Thoracic aorta (tissue), 2 donors: ENCODE measurements at places on chromosomes 1 and 21.

DNA sequence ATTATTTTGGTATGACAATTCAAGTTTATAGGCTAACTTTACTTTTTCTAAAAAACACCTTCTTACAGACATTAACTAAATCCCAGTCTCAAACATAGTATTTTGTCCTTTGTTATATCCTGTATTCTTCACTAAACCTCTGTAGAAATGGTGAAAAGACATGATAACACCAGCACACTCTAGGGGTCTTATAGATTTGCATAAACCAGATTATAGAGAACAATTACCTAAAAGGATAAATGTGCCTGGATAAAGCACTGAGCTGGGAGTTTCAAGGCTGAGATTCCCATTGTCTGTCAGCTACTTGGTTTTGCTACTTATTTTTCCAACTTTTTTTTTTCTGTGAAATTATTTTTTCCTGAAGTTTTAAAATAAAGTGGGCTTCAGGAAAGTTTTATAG, 1288.6 kb upstream of the TMPRSS15 start:
- no peak for DNase-seq

GRCh38 chr1:226697929-226698544, 41.0 kb downstream of the ITPKB start:
- DNase-seq, result no peak

GRCh38 chr1:70382682-70383081, 28.2 kb upstream of the ANKRD13C start:
- no peak for DNase-seq

DNA sequence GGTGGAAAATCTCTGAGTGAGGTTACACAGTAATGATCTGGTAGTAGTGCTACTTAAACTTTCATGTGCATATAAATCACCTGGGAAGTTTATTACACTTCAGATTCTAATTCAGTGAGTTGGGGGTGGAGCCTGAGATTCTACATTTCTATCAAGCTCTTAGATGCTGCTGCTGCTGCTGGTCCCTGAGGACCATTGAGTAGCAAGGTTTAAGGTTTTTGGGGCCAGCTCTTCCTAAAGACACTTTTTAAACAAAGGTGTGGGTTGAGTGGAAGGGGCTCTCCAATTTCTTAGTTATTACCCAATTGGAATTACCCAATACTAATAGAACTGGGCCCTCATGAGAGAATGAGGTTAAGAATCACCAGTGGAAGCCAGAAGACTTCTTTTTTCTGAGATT, 29.5 kb downstream of the KCNA3 start:
- DNase-seq, result no peak

GRCh38 chr1:84946631-84947030, 50.3 kb downstream of the MCOLN2 start:
- no peak for DNase-seq

GRCh38 chr1:57340334-57341070, 83.4 kb downstream of the DAB1 start:
- no peak for DNase-seq

DNA sequence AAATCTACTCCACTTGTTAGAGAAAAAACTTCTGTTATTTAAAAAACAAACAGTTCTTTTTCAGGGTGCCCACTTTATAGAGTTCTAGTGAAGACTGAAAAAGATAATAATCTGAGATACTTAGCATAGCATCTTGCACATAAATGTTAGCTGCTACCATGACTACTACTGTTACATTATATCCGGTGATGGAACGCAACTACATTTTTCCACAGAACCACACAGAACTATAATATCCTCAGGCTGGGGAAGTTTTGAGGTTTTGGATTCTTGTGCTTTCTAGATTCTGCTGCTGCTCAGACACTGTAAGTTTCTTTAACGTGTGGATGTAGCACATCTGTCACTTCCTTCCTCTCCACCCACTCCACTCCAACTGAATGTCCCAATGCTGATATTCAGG, 110.3 kb downstream of the PTPN14 start:
- DNase-seq, result no peak

DNA sequence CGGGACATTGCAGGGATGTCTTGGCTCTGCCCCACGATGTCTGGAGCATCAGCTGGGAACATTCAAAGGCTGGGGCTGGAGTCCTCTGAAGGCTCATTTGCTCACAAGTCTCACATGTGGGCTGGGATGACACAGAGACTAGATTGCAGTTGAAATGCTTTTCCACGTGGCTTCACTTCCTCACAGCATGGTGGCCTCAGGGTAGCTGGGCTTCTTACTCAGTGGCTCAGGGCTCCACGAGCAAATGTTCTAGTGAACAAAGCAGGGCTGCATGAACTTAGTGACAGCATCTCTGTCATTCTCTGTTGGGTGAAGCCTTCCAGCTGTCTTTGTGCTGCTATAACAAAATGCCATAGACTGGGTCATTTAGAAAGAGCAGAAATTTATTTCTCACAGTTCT, 247.0 kb upstream of the POU3F1 start:
- no peak for DNase-seq

DNA sequence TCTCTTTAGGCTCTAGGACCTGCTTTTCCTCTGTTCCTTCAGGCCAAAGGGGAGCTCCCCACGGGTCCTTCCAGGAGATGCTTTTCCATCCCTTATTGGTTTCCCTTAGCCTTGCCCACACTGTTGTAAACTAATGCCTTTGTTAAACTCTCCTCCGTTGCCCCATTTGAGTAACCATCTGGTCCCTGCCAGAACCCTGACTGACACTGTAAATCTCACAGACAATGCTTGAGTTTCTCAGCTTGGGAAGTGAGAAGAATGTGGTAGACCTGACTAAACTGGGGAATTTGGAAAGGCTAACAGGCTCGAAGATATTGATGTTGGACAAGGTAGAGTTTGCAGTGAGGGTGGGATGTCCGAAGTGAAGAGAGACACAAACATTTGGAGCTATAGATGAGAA, 11.4 kb downstream of the AKNAD1 start:
- DNase-seq, result no peak

- DNase-seq, result no peak
Observed at GRCh38 chr1:4315202-4315601, 339.2 kb upstream of the AJAP1 start.
